ENCODE measurements at places on chromosomes 12 and 14. TPM values are rescaled to one million over a fixed set of nuclear protein-coding genes. Genes with fewer than 3 reads are reported as not detected.

- DNase-seq: no peak
Observed at GRCh38 chr12:91222746-91223145, 40.1 kb upstream of the DCN start.

- no peak for DNase-seq
Observed at GRCh38 chr14:73663548-73664212, 18.9 kb downstream of the DNAL1 start.

GRCh38 chr12:121561009-121561395 lies 19.8 kb downstream of the KDM2B start:
- DNase-seq: no peak

PAPLN gene
- 38.3 TPM for total RNA-seq

GDF3 gene
- not detected for total RNA-seq
